Hepatocyte (in vitro differentiated cells): ENCODE measurements at places on chromosomes 12 and 14. TPM values are rescaled to one million over a fixed set of nuclear protein-coding genes. Genes with fewer than 3 reads are reported as not detected.

KLRC4 gene
- not detected in 2 replicates for polyA plus RNA-seq

SBNO1 gene
- polyA plus RNA-seq, result 13.4 and 13.7 TPM in 2 replicates

PTPN21 gene
- polyA plus RNA-seq, result 8.1 and 12.7 TPM in 2 replicates

SLC7A7 gene
- polyA plus RNA-seq, result 169 and 206 TPM in 2 replicates

FKBP3 gene
- polyA plus RNA-seq, result 117 and 119 TPM in 2 replicates

TAS2R30 gene
- polyA plus RNA-seq, result 0.08 TPM in 1 of 2 replicates, not detected in the other

LRRC23 gene
- polyA plus RNA-seq, result 9.9 and 12.9 TPM in 2 replicates

SYNE3 gene
- polyA plus RNA-seq, result 0.16 and 1.3 TPM in 2 replicates

PRPF39 gene
- 18.2 and 27.8 TPM in 2 replicates for polyA plus RNA-seq

EPYC gene
- polyA plus RNA-seq, result 0.40 and 0.55 TPM in 2 replicates

BBS10 gene
- polyA plus RNA-seq, result 5.4 and 7.2 TPM in 2 replicates

KRT72 gene
- polyA plus RNA-seq, result not detected in 2 replicates

MYH6 gene
- 0.44 and 0.97 TPM in 2 replicates for polyA plus RNA-seq

TPH2 gene
- not detected in 2 replicates for polyA plus RNA-seq

FAM222A gene
- polyA plus RNA-seq, result 8.3 and 11.3 TPM in 2 replicates
